ENCODE measurements at places on chromosomes 5 and 9.

GRCh38 chr5:126419102-126419501 is 4.1 kb upstream of the GRAMD2B start:
- no peak for DNase-seq

GRCh38 chr5:156254196-156254595 is 72.8 kb upstream of the SGCD start:
- DNase-seq: no peak

- no peak for DNase-seq
Measured at GRCh38 chr9:109535365-109535764, 37.3 kb upstream of the PTPN3 start.

- no peak for DNase-seq
Measured at GRCh38 chr9:38416461-38416860, 7.8 kb downstream of the IGFBPL1 start.

DNA sequence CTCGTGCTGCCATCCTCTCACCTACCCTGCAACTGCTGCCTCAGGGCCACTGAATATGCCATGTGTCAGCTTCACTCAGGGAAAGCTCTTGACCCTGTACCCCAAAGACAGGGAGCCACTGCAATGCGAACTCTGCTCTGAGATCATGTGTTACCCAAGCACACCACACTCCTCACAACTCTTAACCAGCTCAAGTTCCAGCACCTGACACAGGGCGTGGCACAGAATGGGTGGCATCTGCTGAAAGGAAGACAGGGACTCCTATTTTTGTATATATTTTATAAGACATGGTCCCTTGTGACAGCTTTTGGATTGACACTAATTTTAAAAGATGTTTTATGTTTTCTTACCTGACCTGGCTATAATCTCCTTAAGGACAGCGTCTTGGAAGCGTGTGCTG is 10.7 kb downstream of the PHYKPL start:
- DNase-seq: no peak

- DNase-seq: no peak
Measured at GRCh38 chr5:117461403-117461802, 886.8 kb upstream of the SEMA6A start.

- DNase-seq: no peak
Measured at GRCh38 chr5:124303366-124303765, 443.1 kb downstream of the ZNF608 start.

GRCh38 chr9:87883274-87883673 is 597 bp downstream of the SPATA31E1 start:
- DNase-seq: no peak

DNA sequence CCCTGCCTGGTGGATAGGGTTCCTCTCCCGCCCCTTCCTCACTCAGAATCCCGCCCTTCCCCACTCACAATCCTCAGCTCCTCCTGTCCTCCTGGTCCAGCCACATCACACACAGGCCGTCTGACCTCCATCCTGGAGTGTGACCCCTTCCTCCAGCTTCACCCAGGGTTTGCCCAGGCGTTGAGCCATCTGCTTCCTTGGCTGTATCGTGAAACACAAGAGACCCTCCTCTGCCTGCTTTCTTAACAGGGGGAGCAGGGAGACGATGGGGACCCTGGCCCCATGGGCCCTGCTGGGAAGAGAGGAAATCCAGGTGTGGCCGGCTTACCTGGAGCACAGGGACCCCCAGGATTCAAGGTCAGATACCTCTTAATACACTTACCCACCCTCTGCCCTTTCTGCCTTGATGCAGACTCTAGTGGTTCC is 32.3 kb upstream of the ORM1 start:
- DNase-seq: peak; percentile 65

DNA sequence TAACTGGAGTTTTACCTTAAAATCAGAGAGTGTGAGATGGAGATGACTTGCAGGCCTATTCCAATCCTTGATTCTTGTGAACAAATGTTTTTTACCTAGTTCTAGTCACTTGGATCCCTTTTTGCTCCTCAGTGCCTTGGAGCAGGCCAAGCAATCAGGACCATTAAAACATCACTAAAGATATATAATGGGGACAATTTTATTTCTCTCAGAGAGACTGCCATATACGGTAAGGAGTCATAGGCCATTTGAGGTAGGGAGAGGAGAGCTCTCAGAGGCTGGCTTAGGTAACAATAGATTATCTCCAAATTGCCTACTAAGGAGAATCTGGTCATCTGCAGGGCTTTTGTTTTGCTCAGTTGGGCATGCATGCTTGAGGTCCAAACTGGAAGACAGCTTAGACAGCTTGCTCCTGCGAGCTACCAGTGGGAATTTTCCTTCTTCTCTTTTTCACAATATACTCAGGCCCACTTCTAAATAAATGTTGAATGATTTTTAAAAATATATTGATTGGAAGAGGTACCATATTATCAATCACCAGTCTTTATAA is 44.0 kb downstream of the FREM1 start:
- DNase-seq: no peak

DNA sequence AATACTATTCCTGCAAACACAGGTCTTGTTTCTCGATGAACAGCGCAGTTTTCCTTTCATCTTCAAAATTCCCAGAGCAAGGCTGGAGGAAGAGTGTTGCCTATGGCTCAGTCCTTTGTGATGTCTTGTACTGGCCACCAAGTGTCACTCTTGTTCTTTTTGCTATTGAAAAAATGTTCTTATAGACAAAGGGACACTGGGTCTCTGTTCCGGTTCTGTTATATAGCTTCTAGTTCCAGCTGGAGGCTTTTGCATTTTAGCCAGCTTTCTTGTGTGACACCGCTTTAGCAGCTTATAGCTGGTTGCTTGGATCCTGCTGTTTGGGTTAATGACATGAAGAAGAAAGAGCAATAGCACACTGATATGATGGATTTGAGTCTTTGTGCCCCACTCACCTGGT is 343.7 kb upstream of the KCNN2 start:
- DNase-seq: no peak

- no peak for DNase-seq
Measured at GRCh38 chr5:76372323-76373054, 30.6 kb upstream of the IQGAP2 start.

DNA sequence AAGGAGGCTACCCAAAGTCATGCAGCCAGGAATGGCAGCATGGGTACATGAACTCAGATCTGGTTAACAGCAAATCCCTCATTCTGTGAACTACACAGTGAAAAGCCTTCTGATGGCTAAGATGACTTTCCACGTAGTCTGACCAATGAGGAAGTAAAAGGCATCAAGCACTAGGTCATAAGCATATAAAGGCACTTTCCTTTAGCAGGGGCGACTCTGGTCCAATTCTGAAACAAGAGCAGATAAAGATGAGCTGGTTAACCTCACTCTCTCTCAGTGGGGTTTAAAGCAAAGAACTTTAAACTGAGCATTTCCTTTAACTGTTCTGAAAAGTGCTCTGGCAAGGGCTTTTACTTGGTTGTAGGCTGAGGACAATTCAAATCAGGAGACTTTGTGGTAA is 21.1 kb downstream of the PSMB7 start:
- no peak for DNase-seq

- DNase-seq: no peak
Measured at GRCh38 chr5:24788829-24789514, 144.2 kb upstream of the CDH10 start.

- DNase-seq: no peak
Measured at GRCh38 chr5:79285833-79286232, 49.9 kb downstream of the JMY start.

GRCh38 chr5:32506799-32507198 is 62.3 kb upstream of the ZFR start:
- no peak for DNase-seq

- DNase-seq: peak; percentile 60
Measured at GRCh38 chr9:133163504-133164172, at the start of gene GBGT1. TSS of gene GBGT1 (minus strand) at chr9:133163914. CDS start at chr9:133162412, 1,502 bp downstream.

- DNase-seq: no peak
Measured at GRCh38 chr9:124602204-124602603, 95.0 kb upstream of the NR5A1 start.

DNA sequence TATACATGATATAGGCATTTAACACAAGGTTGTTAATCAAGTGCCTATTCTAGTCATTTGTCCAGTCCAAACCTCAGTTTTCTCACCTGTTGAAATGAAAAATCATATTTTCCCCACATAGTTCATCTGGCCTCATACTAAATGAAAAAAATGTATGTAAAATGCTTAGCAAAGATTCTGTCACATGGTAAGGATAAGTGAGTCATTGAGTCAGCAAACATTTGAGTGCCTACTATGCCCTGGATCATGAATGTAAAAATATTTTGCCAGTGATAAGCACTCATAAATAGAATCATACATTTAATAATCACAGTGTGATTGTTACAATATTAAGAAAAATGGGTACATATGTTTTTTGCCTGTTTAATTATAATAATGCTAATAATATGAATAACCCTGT is 181.2 kb upstream of the PAPPA start:
- DNase-seq: no peak

- no peak for DNase-seq
Measured at GRCh38 chr9:123168586-123168985, 99.8 kb downstream of the STRBP start.

DNA sequence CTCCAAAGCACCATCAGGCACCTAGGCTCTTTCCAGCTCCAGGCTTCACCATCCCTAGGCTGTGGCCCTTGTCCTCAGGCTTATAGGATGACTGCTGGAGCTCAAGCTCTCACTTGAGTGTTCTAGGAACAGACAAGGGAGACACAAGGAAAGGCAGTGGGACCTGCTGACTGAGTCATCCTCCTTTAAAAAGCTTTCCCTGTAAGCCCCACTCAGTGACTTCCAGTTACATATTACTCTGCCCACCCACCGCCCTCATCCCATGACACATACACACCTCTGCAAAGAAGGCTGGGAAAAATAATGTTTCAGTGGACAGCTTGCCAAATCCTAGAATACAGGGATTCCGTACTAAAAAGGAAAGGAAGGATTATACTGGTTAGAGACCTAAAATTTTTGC is 154.2 kb upstream of the ZNF366 start:
- DNase-seq: peak; percentile 1

GRCh38 chr9:88300556-88300955 is 87.7 kb upstream of the SPIN1 start:
- DNase-seq: no peak

- DNase-seq: no peak
Measured at GRCh38 chr9:132857031-132857430, 21.1 kb downstream of the AK8 start.

- DNase-seq: no peak
Measured at GRCh38 chr5:105956456-105957196, 1714.1 kb downstream of the EFNA5 start.

- DNase-seq: no peak
Measured at GRCh38 chr9:133449760-133450159, 10.0 kb upstream of the CACFD1 start.

DNA sequence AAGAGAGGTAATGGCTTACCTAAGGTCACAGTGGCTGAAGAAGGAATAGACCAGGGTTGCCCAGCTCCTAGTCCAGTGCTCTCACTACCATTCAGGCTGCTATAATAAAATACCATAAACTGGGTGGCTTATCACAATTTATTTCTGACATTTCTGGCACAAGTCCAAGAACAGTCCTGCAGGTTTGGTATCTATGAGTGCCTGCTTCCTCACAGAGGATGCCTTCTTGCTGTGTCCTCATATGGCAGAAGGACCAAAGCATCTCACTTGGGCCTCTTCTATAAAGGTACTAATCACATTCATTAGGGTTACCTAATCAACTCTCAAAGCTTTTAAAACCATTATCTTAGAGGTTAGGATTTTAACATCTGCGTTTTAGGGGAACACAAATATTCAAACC is 17.2 kb downstream of the STARD4 start:
- no peak for DNase-seq

DNA sequence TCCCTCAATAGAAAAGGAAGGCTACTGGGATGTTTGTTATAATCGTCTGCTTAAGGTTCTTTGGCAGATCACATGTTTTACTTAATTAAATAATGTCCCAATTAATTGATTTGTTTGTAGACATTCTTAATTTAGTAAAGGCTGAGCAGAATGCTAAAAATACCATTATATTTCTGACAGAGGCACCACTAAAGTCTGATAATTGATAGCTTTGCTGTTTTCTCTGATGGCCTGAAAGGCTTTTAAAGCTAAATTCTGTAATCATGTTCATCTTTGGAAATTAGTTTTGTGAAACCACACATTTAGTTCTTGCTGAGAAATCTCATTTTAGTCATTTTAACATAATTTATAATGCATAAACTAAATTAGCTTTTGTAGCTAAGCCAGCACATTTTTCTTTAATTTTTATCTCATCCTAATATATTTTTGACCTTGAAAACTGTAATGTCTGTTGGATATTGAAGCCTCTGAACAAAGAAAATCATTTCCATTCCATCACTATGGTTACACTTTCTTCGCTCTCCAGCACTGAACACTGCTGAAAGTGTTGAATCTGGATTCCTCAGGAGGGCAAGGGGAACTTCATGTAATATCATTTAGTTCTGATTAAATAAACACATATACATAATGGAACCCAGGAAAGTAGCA is 329.4 kb downstream of the ELAVL2 start:
- no peak for DNase-seq

- no peak for DNase-seq
Measured at GRCh38 chr9:107685901-107686300, 196.3 kb upstream of the KLF4 start.

- DNase-seq: no peak
Measured at GRCh38 chr9:101683236-101683635, 55.2 kb downstream of the GRIN3A start.

DNA sequence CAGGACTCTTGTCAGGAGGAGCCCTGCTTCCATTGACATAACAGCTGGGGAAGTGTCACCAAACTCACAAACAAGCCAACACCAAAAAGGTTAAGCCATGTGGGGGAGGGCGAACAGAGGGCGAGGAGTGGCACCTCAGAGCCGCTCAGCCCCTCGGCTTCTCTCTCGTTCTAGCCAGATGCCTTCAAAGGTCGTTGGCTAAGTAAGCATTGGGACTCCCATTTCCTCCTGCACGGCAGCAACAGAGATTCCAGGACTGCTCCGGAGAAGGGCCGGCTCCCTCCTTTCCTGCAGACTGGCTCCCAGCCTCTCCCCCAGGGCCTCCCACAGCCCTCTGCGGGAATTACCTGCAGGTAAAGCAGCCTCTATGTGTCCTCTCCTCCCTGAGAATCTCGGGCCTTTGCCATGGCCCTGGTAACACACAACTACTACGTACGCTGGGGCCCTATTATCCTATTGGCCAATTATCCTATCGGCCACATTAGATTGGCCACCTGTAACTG is 52.1 kb upstream of the RNU6ATAC start:
- DNase-seq: no peak

DNA sequence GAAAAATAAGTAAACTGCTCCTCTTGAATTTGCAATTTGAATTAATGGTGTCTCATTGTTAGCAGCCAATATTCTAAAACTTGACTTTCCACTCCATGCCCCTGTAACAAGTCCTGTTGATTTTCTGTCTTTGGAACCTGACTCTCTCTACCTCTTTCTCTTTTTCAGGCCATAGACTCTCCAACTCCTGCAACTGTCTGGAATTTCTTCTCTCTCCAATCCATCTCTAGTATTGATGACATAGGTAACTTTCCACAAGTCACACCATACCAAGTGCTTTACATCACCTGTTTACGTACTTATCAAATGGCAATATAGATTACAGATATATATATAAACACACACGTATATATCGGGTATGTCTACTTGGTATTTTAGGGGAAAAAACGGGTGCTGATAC is 923 bp downstream of the C5orf34 start:
- no peak for DNase-seq

Measured in hypothalamus (tissue), 51 donors.